ENCODE measurements at places on chromosomes 1 and 21. TPM values are rescaled to one million over a fixed set of nuclear protein-coding genes. Genes with fewer than 3 reads are reported as not detected.

DNA sequence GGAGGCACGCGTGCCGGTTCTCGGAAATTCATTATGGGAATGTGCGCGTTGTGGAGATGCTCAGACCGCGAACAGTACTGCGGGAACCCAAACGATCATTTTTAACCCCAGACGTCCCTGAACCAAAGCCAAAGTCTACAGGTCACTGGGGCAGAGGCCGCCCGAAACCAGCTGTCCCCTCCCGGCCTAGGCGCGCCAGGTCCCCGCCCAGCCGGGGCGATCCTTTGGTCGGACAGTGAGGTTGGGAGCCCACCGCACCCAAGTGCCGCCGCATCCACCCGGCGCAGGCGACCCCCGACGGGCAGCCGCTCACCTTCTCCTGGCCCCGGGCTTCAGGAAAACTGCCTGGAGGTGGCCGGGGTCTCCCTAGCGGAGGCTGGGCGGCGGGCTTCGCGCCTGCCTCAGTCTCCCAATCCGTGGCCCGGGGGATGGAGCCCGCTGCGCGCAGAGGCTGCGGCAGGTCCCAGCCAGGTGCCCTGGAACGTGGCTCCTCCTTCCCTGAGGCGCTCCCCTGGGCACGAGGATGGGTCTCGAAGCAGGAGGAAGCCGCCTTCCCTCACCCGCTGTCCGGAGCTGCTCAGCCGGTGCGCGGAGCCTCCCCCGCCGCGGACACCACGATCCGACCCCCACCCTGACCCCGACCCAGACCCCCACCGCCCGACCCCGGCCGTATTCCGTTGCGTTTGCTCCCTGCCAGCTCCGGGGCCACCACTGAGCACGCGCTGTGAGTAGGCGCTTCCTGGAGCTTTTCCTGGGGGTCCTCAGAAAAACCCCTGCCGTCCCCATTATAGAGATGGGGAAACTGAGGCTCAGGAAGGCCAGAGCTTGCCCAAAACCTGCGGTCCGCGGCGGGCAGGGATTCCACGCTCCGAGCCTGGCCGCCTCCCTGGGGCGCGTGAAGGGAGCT is 8.1 kb upstream of the SLX9 start:
- H3K27me3 ChIP-seq, result no peaks in the 10 kb centered on the region
- H3K4me1 ChIP-seq, result peaks cover 54% of the 10 kb centered on the region
- H3K27ac ChIP-seq, result peak overlapping the region; percentile 94

DNA sequence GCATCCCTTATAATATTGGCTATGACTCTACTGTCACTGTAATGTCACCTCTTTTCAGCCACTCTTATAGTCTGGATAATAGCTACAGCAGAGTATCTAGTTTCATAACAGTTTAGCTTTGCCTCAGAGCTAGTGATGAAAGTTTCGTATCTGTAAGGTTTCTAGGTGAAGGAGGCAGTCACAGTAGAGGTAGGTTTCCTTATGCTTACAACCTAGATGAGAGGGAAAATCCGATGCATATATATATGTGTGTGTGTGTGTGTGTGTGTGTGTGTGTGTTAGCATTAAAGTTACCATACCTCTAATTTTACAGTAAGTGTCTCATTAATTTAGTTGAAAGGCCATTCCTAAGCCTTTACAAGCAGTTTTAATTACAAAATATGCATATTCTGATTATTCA is 2.2 kb upstream of the TOR1AIP2 start:
- H3K36me3 ChIP-seq, result no peaks in the 10 kb centered on the region
- no peak overlapping the region for H3K4me3 ChIP-seq
- no peak for DNase-seq
- no peak overlapping the region for H3K27ac ChIP-seq

DNA sequence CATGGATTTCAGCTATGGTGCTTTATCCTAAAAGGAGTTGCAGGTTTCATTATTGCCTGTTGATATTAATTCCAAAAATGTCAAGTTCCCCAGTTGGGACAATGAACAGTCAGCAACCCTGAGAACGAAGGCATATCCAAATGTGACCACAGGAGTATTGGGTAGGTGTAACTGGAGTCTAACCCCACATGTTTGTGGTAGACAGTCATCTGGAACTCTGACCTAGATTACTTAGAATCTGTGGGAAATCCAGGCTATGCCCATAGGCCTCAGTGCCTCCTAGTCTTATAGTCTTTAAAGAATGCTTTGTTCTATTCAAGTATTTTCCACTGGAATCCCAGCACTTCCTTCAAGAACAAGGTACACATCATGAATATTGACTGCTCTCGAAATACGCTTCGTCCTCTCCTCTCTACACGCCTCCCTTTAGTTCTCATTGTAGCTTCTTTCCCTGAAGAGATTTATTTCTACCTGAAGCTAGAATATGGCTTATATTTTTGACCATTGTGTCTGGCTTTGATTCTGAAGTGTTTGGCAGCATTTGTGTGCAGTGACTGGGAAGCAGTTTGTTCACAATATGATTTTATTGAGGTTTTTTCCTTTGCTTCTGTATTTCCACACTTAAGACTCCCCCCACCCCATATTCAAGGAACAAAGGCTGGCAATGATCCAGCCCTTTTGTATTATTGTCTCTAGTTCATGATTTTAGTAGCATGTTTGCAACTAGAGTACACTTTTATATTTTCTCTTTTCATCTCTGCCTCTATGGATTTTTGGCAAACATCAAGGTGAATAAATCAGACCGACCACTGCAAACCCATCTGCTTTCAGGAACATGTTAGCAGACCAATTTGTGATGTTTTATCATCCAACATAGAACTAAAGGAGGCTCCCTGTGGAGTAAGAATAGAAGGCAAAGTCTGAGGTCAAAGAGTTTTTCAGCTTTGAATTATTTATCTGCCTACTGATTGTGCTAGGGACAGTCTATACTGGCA is 178.6 kb downstream of the GPR52 start:
- H3K36me3 ChIP-seq, result peaks cover 11% of the 10 kb centered on the region
- no peaks in the 10 kb centered on the region for H3K4me1 ChIP-seq

GRCh38 chr1:235430991-235431390 is 63.8 kb downstream of the TBCE start:
- H3K27ac ChIP-seq, result no peak overlapping the region
- H3K4me3 ChIP-seq, result no peak overlapping the region
- H3K27me3 ChIP-seq, result no peaks in the 10 kb centered on the region
- H3K36me3 ChIP-seq, result no peaks in the 10 kb centered on the region

DNA sequence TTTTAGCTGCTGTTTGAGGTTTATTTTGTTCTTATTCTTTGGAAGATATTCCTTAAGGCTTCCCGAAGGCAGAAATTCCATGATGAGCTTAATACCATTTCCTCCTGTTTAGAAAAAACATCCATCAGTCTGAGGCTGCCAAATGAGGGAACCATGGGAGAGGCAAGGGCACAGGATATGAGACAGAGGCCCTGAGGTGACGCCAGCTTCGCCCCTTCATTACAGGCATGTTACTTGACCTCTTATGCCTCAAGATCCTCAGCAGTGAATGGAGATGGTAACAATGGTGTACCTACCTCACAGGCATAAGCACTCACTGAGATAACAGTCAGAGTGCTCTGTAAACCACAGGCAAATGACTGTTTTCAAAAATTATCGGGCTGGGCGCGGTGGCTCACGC is 93.6 kb downstream of the RAVER2 start:
- H3K36me3 ChIP-seq, result peaks cover 37% of the 10 kb centered on the region
- H3K27ac ChIP-seq, result no peak overlapping the region
- H3K4me1 ChIP-seq, result peaks cover 9% of the 10 kb centered on the region
- H3K4me3 ChIP-seq, result no peak overlapping the region
- no peaks in the 10 kb centered on the region for H3K27me3 ChIP-seq
- DNase-seq, result no peak

DNA sequence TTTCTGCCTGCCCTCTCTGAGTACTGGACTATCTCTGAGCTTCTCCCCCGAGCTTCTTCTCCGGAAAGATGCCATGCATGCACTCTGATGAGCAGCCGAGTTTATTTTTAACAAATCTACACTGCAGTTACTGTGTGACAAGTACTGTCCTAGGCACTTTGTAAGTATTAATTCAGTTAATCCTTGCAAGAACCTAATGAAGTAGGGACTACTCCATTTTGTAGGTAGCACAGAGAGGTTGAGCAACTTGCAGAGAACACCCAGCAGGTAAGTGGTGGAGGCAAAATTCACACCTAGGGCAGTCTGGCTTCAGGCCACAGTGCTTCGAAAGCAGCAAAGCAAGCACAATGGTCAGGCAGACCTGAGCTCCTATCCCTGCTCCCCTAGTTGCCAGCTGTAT is 3.8 kb upstream of the TAL1 start:
- H3K4me1 ChIP-seq, result peaks cover 19% of the 10 kb centered on the region
- no peak overlapping the region for H3K4me3 ChIP-seq
- peaks cover 9% of the 10 kb centered on the region for H3K36me3 ChIP-seq
- DNase-seq, result no peak
- no peak overlapping the region for H3K27ac ChIP-seq

DNA sequence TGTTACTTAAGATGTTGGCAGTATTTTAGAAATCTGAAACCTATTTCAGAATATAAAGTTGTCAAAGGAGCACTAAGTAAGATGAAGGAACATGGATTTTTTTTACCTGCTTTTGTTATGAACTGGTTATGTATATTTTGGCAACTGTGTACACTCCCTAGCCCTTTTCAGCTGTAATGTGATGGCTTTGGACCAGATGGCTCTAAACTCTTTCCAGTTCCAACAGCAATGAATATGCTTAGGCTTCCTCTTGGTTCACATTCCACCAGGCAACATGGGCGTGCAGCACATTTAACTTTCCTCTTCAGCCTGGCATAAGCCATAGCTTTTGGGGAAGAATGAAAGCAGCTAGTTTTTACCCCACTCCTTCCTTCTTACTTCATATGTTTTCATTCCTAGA is 95.6 kb upstream of the ADAMTS5 start:
- H3K4me1 ChIP-seq, result no peaks in the 10 kb centered on the region
- DNase-seq, result no peak
- no peaks in the 10 kb centered on the region for H3K36me3 ChIP-seq
- H3K27ac ChIP-seq, result no peak overlapping the region
- H3K27me3 ChIP-seq, result no peaks in the 10 kb centered on the region

DNA sequence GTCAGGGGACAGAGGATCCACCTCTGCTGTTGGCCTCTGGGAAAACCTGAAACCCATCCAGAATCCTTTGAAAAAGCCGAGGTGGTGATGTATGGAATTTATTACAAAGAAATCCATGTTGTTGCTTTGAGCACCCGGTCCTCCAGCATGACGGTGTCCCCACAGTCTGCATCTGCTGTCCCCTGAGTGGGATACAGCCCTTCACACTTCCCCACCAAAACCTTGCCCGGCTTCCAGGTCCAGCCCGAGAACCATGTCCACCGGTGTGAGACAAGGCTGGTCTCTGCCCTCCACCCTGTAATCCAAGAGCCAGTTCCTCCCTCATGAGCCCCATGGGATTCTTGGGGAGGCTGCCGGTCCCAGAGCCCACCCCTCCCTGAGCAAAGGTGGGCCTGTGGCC is 70.5 kb downstream of the STUM start:
- no peaks in the 10 kb centered on the region for H3K4me1 ChIP-seq
- peaks cover 9% of the 10 kb centered on the region for H3K27me3 ChIP-seq
- H3K4me3 ChIP-seq, result no peak overlapping the region
- no peak for DNase-seq
- peaks cover 7% of the 10 kb centered on the region for H3K36me3 ChIP-seq

The SH3D21 gene
- polyA plus RNA-seq, result 0.23 TPM

The C8B gene
- polyA plus RNA-seq, result not detected
